H1 (cell line): ENCODE measurements at places on chromosomes 1 and 21.

DNA sequence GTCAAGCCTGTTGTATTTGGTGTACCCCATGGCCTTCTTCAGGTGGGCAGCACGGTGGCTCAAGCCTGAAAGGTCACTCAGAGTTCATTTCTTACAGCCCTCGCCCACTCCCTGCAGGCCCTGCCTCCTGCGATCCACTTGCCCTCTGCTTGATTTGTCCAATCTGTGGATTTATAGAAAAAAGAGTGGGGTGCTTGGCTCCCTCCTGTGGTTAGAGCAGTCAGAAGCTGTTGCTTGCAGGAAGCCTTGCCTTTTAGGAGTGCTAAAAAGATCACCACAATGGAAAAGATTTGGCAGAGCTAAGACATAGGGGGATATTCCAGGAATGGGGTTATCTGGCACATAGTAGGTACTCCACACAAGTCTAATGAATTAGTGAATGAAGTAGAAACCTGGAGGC, 108.0 kb upstream of the TRABD2B start:
- H3K4me1 ChIP-seq: no peaks in the 10 kb centered on the region
- H3K27me3 ChIP-seq: no peaks in the 10 kb centered on the region
- H3K27ac ChIP-seq: no peak overlapping the region
- H3K4me3 ChIP-seq: no peak overlapping the region

DNA sequence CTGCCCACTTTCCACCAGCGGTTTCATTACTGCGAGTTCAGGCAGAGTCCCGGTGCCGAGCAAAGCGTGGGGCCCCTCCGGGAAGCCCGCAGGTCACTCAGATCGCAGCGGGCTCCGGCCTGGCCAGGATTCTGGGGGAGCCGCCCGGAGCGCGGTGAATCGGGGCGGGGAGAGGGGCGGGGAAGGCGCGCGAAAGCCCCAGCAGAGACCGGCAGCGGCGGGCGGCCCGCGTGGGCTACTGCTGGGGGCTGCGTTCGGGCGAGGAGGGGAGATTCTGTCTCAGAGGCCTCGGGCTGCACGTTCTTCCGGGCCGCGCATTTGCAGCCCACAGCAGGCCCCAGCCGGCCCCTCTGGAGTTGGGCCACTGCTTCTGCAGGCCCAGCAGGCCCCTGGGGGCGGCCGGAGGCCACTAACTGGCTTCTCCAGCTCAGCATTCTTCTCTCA, 64.7 kb downstream of the SCCPDH start:
- DNase-seq: no peak
- peaks cover 5% of the 10 kb centered on the region for H3K4me1 ChIP-seq
- H3K36me3 ChIP-seq: no peaks in the 10 kb centered on the region
- no peak overlapping the region for H3K27ac ChIP-seq

DNA sequence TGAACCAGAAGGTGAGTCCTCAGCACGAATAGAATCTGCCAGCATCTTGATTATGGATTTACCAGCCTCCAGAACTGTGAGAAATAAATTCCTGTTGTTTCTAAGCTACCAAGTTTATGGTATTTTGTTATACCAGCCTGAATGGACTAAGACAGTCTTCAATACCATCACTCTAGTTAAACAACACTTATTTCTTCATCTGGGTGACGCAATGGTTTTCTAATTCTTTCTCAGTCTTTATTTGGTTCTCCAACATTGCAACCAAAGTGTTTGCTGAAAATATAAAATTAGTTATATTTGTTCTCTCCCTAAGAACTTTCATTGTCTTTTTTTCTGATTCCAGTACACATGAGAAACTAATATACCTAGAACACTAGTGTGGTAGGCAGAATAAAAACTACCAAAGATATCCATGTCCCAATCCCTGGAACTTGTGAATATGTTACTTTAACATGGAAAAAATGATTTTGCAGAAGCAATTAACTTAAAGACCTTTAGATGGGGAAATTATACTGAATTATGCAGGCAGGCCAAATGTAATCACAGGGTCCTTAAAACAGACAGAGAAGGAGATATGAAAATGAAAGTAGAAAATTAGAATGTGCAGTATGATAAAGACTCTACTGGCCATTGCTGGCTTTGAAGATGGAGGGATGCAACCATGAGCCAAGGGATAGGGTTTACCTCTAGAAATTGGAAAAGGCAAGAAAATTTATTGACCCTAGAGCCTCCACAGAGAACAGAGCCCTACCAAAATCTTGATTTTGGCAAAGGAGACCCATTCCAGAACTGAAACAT, 1115.1 kb downstream of the PLA2G4A start:
- H3K27ac ChIP-seq: no peak overlapping the region
- no peak overlapping the region for H3K4me3 ChIP-seq
- DNase-seq: no peak
- H3K27me3 ChIP-seq: no peaks in the 10 kb centered on the region

DNA sequence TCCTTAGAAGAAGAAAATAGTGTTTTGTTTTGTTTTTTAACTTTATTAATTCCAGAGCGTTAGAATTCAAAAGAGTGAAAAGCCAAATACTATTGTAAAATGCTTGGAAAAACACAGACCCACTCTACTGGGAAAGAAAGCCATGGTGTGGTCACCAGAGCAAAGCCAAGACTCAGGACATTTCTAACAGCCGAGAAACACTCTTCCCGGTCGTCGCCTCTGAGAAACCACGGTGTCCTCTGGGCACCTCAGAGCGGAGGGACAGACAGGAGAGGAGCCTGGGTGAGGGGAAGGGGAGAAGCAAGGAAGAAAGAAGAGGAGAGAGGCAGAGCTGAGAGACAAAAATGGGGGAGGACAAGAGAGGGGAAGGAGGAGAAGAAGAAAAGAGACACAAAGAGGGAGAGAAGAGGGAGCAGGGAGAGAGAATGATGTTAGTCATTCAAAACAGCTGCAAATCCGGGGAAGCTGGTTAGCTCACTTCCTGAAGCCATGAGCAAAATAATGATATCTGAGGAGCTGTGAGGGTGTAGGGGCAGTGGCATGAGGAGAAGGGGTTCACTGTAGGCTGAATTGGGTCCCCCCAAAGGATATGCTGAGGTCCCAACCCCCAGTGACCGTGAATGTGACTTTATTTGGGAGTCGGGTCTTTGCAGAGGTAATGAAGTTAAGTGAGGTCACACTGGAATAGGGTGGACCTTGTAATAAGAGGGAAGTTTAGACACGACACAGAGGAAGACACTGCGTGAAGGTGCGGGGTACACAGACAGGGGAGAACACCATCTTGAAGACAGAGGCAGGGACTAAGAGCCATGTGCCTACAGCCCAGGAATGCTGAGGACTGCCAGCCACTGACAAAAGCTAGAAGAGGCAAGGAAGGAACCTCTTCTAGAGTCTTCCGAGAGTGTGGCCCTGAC, 58.2 kb upstream of the DMRTB1 start:
- H3K4me3 ChIP-seq: no peak overlapping the region
- no peaks in the 10 kb centered on the region; the same call in 1 of the 2 replicates for H3K4me1 ChIP-seq
- H3K27ac ChIP-seq: no peak overlapping the region
- peaks cover 4% of the 10 kb centered on the region; the same call in 1 of the 2 replicates for H3K27me3 ChIP-seq
- no peaks in the 10 kb centered on the region for H3K36me3 ChIP-seq

GRCh38 chr1:235632506-235633401, 16.8 kb downstream of the GNG4 start:
- no peaks in the 10 kb centered on the region for H3K27me3 ChIP-seq
- no peak for DNase-seq
- H3K4me1 ChIP-seq: peaks cover 3% of the 10 kb centered on the region
- H3K36me3 ChIP-seq: no peaks in the 10 kb centered on the region
- H3K27ac ChIP-seq: no peak overlapping the region

DNA sequence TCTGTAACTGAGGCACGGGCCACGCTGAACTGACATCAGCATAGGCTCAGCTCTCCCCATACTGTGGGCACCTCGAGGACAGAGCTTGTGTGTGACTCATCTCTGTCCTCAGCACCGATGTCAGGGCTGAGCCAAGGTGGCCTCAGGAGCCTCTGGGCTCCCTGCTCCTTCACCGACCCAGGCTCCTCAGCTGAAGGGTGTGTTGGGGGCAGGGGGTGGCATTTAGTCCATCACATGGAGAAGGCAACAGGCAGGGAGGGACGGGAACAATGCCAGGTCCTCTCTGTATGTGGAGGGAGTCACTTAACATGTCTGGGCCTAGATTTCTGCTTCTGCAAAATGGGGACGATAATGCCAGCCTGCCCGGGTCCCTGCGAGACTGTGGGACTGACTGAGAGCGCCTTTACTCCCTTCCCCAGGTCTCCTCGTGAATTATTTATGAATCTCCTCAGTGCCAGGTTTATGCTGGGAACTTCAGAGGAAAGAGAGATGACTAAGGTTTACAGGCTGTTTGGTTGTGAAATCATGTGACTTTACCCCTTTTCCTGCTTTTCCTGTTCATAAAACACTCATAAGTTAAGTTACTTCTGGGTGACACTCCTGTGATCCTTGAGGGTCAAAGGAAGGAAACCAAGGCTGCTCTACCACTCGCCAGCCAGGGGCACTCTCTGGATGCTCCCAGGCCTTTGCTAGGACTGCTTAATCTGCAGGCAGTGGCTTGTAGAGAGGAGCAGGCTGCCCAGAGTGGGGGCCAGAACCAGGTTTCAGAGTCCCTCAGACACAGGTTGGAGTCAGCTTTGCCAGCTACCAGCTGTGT, 16.2 kb downstream of the TTC39A start:
- H3K27ac ChIP-seq: no peak overlapping the region
- H3K4me3 ChIP-seq: no peak overlapping the region
- no peak for DNase-seq
- H3K36me3 ChIP-seq: no peaks in the 10 kb centered on the region

DNA sequence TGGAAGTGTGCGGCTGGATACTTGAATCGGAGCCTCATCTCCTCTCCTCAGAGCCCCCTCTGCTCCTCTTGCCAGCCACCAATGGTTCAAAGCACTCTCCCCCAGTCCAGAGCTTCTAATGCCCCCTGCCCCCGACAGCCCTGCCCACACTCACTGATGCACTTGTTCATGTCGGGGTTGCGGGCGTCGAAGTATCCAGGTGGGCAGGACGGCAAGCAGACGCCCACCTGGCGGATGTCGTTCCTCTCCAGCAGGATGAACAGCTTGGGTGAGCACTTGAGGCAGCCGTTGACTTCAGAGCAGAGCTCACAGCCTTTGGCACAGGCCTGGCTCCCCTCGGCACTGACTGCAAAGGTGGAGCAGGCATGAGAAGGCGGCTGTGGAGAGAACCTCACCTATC, 18.4 kb downstream of the RSPO1 start:
- peaks cover 10% of the 10 kb centered on the region; the same call in 1 of the 2 replicates for H3K27me3 ChIP-seq
- H3K27ac ChIP-seq: no peak overlapping the region
- no peaks in the 10 kb centered on the region for H3K4me1 ChIP-seq
- H3K4me3 ChIP-seq: no peak overlapping the region
- H3K36me3 ChIP-seq: no peaks in the 10 kb centered on the region

- no peaks in the 10 kb centered on the region for H3K36me3 ChIP-seq
- no peaks in the 10 kb centered on the region for H3K4me1 ChIP-seq
- H3K4me3 ChIP-seq: no peak overlapping the region
These were observed 30.2 kb downstream of the USP1 start for GRCh38 chr1:62467092-62467491.

DNA sequence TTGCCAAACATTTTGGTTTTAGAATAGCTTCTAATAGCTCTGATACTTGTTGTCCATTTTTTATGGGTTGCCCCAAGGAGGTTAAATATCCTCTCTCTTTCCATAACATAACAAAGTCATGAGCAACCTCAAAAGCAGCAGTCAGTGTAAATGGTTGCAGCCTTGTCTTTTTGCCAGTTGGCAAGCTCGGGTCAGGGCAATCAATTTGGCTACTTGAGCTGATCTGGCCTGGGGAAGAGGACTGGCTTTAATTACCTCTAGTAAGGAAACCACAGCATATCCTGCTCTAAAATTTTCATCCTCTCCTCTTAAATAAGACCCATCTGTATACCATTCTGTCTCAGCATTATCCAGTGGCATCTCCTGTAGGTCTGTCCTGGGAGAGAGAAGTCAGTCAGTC, 21.2 kb upstream of the FMO4 start:
- H3K27ac ChIP-seq: no peak overlapping the region
- H3K4me1 ChIP-seq: no peaks in the 10 kb centered on the region; the same call in 1 of the 2 replicates
- H3K36me3 ChIP-seq: no peaks in the 10 kb centered on the region

GRCh38 chr1:39928809-39929587, 25.9 kb upstream of the MFSD2A start:
- H3K27me3 ChIP-seq: no peaks in the 10 kb centered on the region
- H3K4me1 ChIP-seq: no peaks in the 10 kb centered on the region; the same call in 1 of the 2 replicates
- no peak overlapping the region for H3K4me3 ChIP-seq

- DNase-seq: no peak
- H3K36me3 ChIP-seq: no peaks in the 10 kb centered on the region
- no peak overlapping the region for H3K27ac ChIP-seq
- H3K27me3 ChIP-seq: no peaks in the 10 kb centered on the region
- H3K4me3 ChIP-seq: no peak overlapping the region
- no peaks in the 10 kb centered on the region for H3K4me1 ChIP-seq
These were observed 640.7 kb downstream of the ADGRL2 start for GRCh38 chr1:82441402-82441801.

DNA sequence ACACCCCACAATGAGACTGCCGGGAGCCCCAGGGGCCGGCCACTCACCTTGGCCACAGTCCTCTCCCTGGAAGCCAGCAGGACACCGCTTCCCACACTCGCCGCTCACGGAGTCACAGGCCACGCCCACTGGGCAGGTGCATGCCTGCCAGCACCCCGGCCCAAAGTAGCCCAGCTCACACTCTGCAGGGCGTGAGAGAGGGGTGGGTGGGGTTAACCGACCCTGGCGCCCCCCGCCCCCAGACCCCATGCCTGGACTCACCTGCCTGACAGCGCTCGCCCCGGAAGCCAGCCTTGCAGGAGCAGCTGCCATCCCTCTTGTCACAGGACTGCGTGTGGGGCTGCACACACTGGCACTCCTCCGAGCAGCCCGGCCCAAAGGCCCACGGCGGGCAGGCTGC, 50.7 kb downstream of the ARHGEF16 start:
- no peaks in the 10 kb centered on the region for H3K27me3 ChIP-seq
- DNase-seq: no peak
- no peak overlapping the region for H3K4me3 ChIP-seq
- no peak overlapping the region; the same call in 1 of the 2 replicates for H3K27ac ChIP-seq
- H3K36me3 ChIP-seq: no peaks in the 10 kb centered on the region

GRCh38 chr1:78061825-78062523, 16.2 kb downstream of the GIPC2 start:
- H3K4me1 ChIP-seq: no peaks in the 10 kb centered on the region
- no peaks in the 10 kb centered on the region for H3K36me3 ChIP-seq
- H3K27ac ChIP-seq: no peak overlapping the region

- DNase-seq: no peak
- no peaks in the 10 kb centered on the region for H3K36me3 ChIP-seq
- H3K27ac ChIP-seq: no peak overlapping the region
- no peak overlapping the region for H3K4me3 ChIP-seq
- H3K4me1 ChIP-seq: no peaks in the 10 kb centered on the region
These were observed 12.2 kb upstream of the VN1R5 start for GRCh38 chr1:247243524-247244137.

DNA sequence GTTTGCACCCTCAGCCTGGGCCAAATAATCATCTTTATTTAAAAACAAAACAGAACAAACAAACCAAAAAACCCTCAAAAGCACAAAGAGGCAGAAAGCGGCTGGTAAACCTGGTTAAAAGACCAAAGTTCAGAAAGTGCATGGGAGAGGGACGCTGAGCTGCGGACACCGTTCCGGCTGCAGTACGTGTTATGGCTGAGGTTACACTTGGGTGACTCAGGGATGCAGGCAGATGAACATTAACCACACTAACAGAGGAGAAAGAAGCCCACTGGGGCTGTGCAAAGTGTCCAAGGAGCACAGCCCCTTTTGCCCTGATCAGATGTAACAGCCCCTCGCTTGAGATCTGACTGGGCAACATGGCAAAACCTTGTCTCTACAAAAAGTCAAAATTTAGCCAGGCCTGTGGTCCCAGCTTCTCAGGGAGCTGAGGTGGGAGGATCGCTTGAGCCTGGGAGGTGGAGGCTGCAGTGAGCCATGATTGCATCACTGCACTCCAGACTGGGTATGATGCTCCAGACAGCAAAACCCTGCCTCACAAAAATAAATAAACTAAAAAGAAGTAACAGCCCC, 28.3 kb downstream of the GPR157 start:
- no peaks in the 10 kb centered on the region for H3K4me1 ChIP-seq
- H3K27me3 ChIP-seq: no peaks in the 10 kb centered on the region
- no peak overlapping the region for H3K4me3 ChIP-seq
- H3K27ac ChIP-seq: no peak overlapping the region
